ENCODE measurements at places on chromosomes 3 and 15.
A peak's percentile ranks its signal among the peaks of the same experiment; 100 is the strongest.

DNA sequence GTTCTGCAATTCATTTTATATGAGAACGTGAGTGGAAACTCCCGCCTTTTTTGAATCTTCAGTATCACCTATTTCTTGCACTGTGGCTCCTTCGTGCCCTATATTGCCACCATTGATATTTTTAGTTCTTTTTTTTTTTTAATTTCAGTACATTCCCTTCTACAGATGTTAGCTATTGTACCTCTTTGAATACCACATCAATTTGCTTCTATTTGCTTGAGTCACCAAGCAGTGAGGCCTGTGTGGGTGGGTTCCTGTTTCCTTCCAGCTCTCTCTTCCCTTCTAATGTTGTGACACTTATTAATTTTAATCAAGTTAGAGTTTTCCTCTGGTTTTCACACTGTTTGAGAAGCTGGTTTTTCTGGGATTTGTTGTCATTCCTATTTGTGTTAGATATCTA, 8.7 kb downstream of the HACD2 start:
- DNase-seq, result no peak

DNA sequence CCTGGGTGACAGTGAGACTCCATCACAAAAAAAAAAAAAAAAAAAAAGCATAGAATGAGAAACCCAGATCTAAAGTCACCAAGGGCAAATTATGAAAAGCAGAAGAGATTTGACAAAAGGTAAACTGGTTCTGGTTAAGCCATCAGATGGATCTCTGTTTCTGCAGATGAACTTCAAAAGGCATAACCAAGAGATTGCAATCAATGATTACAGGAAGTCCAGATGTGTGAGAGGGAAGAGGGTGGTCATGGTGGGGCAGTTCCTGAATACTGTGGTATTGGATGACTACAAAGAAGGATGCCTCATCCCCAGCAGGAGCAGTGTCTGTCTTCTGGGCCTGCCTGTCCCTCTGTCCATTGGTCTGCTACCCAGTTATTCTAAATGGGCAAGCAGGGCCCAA, 3.8 kb downstream of the P4HTM start:
- no peak for DNase-seq

GRCh38 chr15:55588070-55588814, at the start of gene PYGO1:
PYGO1 (minus strand) TSS chr15:55588345; CDS start chr15:55587883, 462 bp downstream.
- peak; percentile 18 for DNase-seq

DNA sequence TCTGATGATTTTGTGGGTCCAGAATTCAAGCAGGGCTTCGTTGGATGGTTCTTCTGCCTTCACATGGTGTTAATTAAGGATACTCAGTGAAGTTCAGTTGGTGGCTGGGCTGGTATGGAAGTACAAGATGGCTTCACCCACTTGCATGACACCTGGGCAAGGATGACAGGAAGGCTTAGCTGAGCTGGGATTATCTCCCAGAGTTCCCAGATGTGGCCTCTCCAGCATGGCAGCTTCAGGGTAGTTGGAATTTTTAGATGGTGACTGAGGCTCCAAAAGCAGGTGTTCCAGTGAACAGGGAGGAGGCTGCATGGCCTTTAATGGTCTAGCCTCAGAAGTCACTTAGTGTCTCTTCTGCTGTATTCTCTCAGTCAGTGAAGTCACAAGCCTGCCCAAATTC, 135.5 kb downstream of the THRB start:
- DNase-seq, result no peak

DNA sequence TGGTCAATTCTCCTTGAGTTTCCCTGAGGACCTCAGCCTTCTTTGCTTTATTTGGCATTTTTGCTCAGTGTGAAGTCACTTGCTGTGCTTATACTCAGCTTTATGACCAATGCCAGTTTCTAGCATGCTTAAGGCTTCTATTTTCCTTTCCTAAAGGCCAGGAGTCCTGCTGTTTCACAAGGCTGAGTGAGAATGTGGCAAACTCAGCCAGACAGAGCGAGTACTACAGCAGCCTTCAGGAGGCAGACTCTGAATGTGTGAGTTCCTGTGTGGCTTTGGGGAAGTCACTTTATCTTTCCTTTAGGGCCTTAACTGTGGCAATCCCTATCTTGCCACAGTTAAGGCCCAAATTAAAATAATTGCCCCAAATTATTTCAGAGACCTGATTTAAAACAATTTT, 213.2 kb upstream of the MRPL3 start:
- no peak for DNase-seq

DNA sequence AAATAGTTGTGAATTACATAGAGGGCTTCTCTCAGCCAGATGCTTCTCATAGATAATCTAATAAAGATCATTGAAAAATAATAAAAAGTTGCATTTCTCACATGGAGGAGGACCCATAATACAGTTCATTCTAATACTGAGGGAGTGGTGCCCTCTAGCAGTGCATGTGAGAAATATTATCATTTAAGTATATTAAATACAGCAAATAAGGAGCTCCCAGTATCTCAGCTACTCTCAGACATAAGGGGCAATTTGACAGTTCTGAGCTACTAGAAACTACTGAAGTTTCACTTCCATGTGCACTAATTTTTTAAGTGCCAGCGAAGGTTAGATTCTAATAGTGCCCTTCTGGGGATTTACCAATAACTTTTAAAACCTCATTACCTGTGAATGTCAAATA, 188.3 kb downstream of the IL5RA start:
- no peak for DNase-seq

- peak; percentile 43 for DNase-seq
Measured at GRCh38 chr15:100332231-100332630, 9.5 kb downstream of the ADAMTS17 start.

DNA sequence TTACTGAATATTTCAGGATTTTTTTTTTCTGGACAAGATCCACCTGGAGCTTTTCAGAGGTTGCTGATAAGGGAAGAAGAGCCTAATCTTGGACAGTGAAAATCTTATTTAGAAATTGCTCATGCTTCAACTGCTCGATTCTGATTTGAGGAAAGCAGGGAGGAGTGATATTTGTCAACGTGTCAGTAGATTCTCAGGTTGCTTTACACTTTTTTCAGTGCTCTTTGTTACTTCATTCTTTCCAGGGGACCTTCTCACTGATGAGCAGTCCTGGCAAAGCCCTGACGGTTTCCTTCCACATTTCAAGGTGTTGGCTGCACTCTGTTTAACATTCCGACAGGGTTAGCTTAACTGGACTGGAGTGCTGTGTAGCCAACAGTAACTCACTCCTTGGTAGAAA, 24.1 kb upstream of the RARB start:
- DNase-seq, result no peak

GRCh38 chr3:10164546-10165393, at the start of gene IRAK2:
IRAK2 (plus strand) TSS chr3:10164919; CDS start chr3:10164955, 36 bp downstream.
- peak; percentile 59 for DNase-seq

- peak; percentile 72 for DNase-seq
Measured at GRCh38 chr15:99435113-99435695, 130.6 kb upstream of the MEF2A start.

DNA sequence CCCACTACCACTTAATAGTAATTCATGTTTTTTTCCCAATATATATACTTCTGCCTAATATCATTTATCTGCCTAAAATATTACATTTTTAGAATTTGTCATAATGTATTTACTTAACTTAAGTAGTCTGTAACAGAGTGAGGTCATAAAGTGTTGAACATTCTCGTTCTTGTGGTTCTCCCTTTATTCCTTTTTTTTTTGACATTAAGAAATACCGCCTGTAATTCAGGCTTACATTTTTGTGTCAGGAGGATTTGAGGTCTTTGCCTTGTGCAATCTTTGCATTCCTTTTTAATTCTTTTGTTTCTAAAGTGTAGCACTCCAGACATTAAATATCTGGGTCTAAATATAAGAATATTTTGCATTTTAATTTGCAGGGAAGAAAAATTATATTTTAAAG, 315.4 kb downstream of the PTPRG start:
- DNase-seq, result no peak

- DNase-seq, result no peak
Measured at GRCh38 chr3:7423036-7423435, 562.1 kb downstream of the GRM7 start.

DNA sequence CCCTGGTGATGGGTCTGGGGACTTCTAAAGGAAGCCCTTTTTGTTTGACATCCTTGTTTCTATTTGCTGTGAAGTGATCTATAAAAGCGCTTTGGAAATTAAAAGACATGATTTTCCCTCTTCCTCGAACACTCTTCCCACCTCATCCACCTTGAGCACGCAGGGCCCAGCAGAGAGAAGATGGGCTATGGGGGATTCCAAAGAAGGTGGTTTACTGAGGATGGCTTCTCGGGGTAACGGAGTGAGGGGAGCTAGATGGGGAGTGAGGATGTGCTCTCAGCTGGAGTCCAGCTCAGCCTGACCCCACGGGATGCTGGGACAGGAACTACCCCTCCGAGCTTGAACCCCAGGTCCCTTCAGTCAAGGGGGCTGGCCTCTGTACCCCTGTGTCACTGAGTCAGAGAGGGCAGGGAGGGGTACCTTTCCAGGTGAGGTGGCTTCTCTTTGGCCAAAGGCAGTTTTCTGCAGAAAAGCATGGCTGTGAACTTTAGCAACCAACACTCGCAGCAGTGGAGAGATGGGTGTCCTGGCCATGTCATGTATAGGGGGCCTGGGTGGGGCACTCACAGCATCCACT, 180.7 kb upstream of the SMAD3 start:
- no peak for DNase-seq

DNA sequence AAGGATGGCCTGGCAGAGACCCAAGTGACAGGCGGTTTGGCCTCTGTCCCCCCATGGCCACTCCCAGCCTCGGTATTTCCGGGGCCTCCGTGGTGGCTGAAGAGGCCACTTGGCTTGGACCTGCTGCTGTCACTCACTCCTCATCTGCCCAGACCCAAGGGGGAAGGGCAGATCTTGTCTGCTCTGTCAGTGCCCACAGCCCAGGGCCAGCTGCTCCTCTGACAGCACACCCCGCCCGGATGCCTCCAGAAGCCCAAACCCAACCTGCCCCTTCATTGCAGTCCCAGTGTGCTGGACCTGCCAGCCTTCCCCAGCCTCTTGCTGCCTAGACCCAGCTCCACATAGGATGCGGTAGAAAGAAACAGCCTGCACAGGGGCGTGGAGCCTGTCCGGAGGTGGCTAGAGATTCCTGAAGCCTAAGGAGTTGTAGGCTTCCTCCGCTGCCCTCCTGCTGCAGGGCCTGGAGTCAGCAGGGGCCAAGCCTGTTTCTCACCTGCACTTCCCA, 52.0 kb downstream of the MAGEF1 start:
- no peak for DNase-seq

DNA sequence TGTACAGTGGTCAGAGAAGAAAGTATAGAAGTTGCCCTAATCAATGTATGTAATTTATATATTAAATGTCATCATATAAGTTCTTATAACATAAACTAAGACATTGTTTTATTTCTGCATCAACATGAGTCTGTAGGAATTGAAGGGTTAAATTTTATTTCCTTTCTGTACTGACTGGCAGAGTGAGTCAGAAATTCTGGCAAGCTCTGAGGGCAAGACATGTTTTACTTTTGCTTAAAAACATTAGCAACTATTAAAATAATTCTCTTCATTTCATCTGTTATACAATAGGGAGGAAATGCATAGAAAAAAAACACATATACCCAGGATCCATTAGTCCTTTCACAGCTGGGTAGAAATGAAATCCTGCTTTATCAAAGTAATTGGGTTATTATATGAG, 171.4 kb upstream of the ALCAM start:
- no peak for DNase-seq

DNA sequence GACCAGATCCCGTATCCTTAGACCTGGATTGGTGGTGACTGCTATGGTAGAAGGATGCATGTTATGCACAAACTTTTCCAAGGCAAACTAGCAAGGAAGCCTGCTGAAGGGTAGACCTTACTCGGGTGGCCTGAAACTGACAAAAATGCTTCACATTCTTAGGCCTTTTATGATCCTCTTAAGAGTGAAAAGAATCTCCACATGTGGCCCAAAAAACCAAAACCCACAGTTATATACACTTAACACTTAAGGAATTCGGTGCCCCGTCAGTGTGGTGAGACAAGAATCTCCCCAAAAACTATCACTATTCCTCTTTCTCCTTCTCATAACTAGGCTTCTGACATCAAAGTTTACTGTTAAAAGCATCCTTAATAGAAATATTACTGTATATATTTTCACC, 130.1 kb upstream of the SOX2 start:
- DNase-seq, result no peak

- no peak for DNase-seq
Measured at GRCh38 chr3:59580499-59580898, 530.7 kb upstream of the CFAP20DC start.

- DNase-seq, result no peak
Measured at GRCh38 chr3:6631376-6631775, 229.5 kb upstream of the GRM7 start.

GRCh38 chr15:25670621-25671020, 192.5 kb downstream of the ATP10A start:
- no peak for DNase-seq
